Kidney epithelial cell (primary cell): ENCODE measurements at places on chromosomes 16 and 17.

GRCh38 chr17:19237389-19238166 is 412 bp downstream of the EPN2 start:
- no peak for DNase-seq

DNA sequence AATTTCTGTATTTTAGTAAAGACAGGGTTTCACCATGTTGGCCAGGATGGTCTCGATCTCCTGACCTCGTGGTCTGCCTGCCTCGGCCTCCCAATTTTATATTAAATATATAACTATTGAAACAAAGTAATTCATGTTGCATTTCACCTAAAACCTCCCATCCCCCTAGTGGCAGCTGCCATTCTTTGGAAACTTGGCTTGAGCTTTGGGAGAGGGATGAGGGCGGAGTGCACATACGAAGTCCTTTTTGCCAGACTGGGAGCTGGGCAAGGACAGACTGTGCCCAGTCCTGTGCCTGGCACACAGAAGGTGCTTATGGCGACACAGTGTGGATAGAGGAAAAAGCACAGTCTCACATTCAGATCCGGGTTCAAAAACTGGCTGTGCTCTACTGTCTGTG is 83.8 kb downstream of the NETO2 start:
- no peak for DNase-seq

DNA sequence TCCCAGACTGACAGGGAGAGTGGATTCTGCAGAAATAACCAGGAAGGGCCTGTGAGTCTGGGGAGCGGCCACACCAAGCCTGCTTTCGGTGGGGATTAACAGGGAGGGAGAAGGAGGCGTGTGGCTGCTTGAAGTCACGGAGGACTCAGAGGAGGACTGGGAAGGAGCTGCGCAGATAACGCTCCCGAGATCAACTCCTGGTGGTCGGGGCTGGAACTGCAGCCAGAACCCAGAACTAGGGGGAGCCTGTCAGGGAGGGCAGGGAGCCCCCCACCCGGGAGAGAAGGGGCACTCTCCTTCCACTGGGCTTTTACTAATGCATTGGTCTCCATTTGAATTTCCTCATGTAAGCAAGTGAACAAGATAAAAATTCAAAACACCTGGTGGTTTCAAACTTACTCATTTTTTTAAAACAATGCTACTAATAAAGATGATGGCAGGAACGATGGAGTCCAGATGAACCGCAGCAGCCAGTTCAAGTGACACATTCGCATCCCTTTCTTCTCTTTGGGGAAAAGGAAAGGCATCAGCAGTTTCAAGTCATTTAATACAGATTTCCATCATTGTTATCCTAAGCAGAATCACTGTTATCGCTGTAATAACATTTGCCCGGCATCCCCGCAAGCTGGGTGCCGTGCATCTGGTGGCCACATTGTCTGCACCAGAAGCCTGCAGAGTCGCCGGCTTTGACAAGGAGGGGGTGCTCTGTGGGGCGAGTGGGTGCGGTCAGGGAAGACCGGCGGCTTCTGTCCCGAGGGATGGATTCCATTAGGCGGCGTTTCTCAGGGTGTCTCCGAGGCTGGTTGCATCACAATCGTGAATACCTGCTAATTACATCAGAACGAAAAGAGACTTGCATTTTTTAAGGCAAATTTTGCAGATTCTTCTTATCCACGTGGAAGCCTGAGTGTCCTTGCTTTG is 183.0 kb downstream of the FOXL1 start:
- no peak for DNase-seq

DNA sequence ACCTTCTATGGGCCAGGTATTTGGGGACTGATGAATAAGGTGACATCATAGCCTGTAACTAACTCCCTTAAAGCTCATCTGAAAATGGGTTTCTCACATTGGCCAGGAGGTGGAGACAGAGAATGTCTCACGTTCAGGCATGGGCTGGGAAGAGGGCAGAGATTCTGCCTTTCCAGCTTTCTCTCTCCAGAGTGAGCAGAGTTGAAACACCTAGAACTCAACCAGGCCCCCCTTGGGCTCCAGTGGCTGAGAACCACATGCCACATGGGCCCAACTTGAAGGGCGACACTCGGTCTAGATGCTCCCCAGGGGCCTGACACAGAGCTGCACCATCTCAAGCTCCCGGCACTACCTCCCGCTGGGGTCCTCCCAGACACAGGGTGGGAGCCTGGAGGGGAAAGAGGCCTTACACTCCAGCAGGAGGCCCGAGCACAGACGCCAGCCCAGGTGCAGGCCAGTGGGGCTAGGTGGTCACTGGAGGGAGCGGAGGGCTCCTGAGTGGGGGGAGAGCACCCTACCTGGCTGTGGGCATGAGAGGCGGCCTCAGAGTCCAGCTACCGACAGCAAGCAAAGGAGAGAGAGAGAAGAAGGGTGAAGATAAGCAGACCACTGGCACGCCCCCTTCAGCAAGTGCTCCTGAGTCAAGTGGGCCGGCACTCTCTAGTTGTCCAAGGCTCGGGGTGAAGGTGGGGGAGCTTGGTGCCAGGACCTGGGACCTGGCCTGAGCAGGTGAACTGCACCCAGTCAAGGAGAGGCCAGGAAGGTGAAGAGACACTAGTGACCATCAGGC is 55.9 kb downstream of the MYO18A start:
- DNase-seq, result no peak

DNA sequence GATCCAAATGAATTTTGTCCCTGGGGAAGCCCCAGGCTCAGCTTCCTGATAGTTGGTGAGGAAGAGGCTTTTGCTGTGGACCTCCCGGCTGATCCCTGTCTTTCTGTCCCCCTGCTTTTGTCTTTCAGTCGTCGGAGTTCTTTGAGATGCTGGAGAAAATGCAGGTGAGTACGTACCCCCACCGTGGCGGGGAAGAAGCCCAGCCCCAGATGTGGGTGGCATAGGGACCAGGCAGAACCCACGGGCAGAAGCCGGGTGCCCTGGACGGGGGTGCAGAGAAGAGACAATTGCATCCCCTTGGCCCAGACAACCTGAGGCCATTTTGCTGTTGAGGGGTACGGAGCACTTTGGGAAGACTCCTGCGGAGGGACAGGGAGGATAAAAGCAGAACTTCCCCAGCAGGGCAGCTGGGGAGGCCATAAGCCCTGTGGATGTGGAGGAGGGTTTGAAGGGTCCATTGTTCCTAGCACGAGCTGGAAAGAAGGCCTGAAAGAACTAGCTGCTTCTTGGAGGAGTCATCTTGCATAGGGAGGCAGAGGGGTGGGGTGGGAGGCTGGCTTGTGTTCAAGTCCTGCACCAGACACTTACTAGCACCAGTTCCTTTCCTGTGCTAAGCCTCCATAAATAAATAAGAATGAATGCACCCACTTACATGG is 105.6 kb downstream of the OR1D5 start:
- DNase-seq, result no peak

GRCh38 chr16:58906981-58907715 is 173.0 kb upstream of the GOT2 start:
- DNase-seq, result no peak

DNA sequence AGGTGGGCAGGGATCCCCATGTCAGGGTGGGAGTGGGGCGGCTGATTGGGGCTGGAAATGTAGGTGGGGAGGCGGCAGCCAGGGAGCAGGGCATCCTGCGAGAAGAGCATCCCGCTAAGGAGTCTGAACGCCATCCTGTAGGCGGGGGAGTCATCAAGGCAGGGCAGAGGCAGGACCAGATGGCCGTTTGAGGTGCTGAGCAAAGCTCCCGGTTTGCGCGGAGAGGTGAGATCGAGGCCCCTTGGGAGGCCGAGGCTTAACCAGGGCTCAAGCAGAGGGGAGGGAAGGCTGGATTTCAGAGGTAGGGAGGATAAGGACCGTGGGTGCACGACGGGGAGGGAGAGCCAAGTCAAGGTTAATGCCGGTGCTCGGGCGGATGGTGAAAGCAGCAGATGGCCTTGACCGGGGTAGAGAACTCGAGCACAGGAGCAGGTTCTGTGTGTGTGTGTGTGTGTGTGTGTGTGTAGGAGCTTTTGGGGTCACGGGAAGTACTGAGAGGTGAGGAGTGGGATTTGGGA is 472 bp upstream of the NME2 start:
- no peak for DNase-seq

DNA sequence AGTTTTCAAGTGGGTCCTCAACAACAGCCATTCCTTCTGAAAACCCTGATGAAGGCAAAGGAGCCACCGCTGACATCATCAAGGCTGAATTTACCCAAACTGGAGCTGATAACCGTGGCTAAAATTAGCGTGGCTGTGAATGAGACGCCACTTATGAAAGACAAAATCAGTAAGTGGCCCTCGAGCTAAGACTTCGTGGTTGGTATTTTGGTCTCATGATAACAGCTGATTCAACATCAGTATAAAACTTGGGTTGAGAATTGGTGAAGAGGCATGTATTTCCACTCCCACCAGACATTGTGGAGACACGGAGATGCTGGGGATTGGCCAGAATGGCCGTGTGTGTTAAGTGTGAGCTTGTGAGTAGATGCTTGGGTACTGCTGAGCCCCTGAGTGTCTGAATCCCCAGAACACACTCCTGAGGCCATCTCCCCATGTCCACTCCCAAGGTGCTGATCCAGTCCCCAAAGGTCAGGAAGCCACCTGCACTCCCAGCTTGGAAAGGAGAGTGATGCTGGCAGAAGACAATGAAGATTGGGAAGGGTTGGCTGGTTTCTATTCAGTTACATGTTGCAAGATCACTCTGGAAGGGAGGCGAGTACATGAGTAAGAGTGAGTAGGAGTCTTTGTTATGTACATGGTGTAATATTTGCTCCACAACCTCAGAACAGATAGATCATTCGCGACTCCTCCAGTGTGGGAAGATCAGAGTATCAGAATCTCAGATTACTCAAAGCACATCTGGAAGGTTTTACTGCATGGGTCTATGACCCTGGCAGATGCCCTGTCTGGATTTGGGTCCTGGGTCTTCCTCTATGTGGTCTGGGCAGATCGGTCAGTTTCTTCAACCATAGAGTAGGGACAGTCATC is 207.7 kb downstream of the HS3ST3A1 start:
- DNase-seq, result peak; percentile 56

DNA sequence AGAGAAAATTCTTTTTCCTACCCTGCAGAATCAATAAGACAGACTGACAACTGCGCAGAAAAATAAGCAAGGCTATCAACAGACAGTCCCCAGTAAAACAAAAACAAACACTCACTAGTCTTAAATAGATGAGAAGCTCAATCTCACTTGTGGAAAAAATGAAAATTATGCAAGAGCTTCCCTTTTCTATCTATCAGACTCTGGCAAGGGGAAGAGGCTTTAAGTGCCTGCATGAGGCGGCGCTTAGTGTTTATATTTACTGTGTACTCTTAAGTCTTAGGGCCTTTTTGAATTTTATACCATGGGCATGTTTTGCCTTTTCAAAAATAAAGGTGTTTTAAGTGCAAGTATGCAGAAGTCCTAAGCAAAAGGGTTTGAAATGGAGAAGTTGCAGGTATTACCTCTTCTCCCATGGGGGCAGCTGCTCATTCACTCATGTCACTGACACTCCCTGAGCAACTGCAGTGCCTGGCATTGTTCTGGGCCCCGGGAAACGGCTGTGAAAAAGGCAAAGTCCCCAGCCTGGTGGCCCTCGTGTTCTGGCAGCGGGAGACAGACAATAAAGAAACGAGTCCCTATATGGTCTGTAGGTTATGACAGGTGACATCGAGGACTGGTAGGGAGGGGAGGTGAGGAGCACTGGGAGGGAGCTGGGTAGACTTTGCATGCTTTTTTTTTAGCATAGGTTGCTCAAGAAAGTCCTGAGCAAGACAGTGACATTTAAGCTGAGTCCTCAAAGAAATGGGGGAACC is 35.2 kb downstream of the HSBP1 start:
- DNase-seq, result no peak

GRCh38 chr16:69535123-69536050 is 30.4 kb upstream of the NFAT5 start:
- no peak for DNase-seq

DNA sequence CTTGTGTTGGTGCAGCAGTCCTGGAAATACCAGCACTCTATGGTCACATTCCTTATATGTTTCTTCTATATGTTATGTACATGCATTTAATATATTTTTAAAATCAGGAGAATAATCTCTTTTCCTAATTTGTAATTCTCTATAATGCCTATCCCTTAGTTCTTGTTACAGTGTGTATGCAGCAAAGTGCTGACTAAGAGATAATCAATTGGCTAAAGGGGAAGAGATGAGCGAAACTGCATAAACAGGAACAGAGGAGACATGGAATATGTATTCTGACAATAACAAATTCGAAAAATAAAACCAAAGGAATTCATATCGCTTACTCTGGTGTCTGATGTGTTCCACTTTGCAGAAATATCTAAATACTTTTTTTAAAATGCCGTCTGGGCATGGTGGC is 41.7 kb downstream of the SYNRG start:
- DNase-seq, result no peak

DNA sequence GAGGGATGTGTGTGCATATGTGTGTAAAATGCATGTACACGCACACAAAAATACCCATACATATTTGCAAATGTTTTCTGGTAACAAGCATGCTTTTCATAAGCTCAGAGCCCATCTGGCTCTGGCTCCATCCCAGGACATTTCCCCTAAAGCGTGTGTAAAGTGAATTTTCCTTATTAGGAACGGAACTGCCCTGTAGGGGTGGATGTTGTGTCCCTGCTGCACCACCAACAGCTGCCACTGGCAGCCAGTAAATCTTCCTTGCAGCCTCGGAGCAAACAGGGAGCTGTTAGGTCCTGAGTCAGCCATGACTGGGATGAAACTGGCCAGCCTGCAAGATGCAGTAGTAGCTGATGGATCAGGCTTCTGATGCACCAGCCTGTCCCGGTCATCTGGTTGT is 393.5 kb downstream of the UTP18 start:
- no peak for DNase-seq

GRCh38 chr16:10949424-10949970 is 5.1 kb downstream of the CLEC16A start:
- DNase-seq, result no peak

DNA sequence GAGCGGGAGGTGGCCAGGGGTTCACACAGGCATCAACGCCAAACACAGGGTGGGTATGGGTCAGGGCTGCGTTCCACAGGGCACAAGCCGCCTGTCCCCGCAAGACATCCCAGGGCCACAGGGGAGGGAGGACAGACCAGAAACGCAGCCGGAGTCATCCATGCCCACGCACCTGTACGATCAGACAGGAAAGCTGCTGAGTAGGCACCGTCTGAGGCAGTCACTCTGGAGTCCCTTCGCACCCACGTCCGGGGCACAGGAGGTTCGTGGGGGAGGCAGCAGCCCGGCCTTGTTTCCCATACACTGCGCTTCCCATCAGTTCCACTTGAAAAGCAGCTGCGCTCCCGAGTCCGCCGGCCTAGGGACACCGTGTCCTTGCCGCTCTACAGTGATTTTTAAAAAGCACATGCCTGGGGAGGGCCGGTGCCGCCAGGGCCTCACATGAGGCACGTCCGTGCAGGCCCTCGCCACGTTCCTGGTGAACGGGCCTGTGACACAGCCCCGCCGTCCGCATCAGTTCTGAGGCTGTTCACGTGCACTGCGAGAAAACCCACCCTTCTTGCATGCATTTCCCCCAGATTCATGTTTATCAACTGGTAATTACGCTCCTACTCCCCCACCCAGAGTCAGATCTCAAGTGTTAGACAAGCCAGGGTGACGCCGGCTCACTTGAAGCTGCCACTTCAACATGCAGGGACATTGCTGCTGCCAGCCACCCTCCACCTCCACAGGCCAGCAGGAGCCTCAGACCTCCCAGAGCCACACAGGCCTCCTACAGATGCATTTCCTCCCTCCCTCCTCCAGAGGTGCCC is 34.8 kb downstream of the WDR45B start:
- no peak for DNase-seq

GRCh38 chr16:84819644-84820304 is at the start of gene CRISPLD2:
Gene CRISPLD2, plus strand, starts transcription at chr16:84819985. Its CDS starts 18,511 bp downstream, at chr16:84838496.
- no peak for DNase-seq
